Fibroblast of skin of right biceps (primary cell): ENCODE measurements at places on chromosomes 1 and 21.

GRCh38 chr1:87760155-87760554 lies 431.5 kb downstream of the LMO4 start:
- DNase-seq = peak; percentile 86

DNA sequence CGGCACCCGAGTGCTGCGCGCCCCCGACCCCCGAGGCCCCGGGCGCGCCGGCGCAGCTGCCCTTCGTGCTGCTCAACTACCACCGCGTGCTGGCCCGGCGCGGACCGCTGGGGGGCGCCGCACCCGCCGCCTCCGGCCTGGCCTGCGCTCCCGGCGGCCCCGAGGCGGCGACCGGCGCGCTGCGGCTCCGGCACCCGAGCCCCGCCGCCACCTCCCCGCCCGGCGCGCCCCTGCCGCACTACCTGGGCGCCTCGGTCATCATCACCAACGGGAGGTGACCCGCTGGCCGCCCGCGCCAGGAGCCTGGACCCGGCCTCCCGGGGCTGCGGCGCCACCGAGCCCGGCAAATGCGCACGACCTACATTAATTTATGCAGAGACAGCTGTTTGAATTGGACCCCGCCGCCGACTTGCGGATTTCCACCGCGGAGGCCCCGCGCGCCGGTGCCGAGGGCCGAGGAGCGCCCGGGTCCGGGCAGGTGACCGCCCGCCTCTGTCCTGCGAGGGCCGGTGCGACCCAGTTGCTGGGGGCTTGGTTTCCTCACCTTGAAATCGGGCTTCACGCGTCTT lies 49.0 kb downstream of the SIM2 start:
- DNase-seq = peak; percentile 59

DNA sequence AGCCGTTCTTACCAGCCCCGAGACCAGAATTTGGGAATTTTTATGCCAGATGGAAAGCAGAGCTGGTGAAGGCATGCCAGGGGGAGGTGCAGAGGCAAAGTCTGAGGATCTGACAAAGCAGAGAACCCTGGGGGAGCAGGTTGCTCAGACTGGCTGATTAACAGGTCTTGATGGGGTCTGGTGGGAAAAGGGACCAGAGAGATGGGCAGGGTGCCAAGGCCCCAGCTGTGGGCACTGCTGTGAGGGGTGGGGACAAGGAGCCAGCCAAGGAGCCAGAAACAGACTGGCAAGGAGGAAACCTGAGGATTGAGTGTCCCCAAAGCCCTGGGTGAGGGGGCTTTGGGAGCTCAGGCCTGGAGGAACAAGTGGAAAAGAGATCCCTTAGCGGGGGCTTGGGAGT lies 21.4 kb downstream of the RPS6KA1 start:
- no peak for DNase-seq

- no peak for DNase-seq
These were observed 9.8 kb downstream of the ABCA4 start for GRCh38 chr1:94110946-94111740.

GRCh38 chr1:3037281-3038040 lies 16.2 kb downstream of the ACTRT2 start:
- no peak for DNase-seq

DNA sequence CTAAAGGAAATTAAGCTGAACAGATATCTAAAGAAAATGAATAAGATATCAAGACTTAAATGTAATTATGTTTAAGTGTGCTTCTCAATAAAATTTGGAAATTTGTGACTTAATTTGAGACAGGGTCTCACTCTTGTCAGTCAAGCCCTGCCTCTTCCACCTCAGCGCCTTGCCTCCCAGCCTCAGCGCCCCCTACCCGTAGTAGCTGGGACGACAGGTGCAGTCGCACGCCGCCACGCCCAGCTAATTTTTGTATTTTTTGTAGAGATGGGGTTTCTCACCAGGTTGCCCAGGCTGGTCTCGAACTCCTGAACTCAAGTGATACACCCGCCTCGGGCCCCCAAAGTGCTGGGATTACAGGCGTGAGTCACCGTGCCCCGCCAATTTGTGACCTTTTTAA lies 117.0 kb downstream of the CLEC20A start:
- no peak for DNase-seq

DNA sequence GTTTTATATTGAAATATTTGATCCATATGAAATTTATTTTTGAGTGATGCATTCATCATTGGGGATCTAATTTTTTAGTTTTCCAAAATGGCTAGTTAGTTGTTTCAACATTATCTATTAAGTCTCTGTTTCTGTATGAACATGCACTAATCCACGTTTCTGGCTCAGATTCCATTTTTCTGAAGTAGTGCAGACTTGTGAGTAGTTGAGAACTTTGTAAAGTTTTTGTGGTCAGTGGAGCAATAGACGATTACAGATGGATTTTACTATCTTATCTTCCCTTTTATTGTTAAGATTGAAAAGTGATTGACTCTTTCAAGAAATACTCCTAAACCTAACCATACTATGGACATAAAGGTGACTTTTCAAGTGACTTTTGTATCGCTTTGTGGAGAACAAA lies 16.7 kb downstream of the SOAT1 start:
- peak; percentile 63 for DNase-seq

DNA sequence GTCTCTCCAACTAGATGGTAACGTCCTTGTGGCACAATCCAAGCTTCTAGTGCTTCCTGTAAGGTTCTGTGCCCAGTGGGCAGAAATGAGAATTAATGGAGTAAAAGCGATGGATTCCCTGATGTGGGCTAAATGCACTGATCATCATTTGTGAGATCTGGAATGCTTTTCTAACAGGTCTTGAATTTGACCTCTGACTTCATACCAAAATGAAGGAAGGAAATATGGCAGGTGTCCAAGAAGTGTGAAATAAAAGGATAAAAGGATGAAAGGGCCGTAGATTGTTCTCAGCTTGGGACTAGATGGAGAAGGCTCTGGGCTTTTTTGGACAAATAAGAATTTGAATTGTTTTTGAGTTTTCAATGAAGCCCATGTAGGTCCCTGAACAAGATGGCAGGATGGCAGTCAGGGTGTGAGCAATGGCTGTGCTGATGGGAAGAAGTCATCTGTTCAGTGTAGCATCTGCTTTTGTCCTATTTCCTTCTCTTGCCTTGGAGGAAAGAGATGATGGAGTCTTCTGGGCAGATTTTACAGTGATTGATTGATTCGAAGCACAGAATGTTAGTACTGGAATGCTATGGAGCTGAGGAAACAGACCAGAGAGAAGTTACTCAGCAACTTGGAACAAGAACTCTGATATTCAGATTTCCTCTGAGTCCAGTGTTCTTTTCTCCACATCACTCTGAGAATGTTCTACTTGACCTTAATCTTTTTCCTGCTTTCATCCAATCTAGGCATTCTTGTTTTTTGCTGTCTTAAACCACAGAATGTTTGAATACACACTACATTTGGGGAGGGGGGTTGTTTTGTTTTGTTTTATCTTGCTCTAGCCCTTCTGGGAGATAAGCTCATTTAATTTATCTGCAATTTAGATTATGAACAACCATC lies 286.0 kb downstream of the HLX start:
- peak; percentile 56 for DNase-seq

DNA sequence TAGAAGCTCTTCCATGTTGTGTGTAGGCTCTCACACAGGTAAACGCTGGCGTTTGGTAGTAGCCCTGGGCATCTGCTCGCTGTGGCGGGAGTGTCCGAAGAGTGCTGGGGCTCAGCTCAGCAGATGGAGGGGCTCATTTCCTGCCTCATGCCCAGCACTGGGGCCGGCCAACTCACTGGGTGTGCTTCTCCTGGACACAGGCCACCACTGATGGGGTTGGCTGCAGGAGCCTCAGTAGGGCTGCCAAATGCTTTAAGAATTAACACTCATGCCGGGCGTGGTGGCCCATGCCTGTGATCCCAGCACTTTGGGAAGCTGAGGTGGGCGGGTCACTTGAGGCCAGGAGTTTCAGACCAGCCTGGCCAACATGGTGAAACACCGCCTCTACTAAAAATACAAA lies 20.9 kb downstream of the UQCRHL start:
- DNase-seq = peak; percentile 23

- DNase-seq = no peak
These were observed 6.3 kb upstream of the CD247 start for GRCh38 chr1:167524651-167525050.

DNA sequence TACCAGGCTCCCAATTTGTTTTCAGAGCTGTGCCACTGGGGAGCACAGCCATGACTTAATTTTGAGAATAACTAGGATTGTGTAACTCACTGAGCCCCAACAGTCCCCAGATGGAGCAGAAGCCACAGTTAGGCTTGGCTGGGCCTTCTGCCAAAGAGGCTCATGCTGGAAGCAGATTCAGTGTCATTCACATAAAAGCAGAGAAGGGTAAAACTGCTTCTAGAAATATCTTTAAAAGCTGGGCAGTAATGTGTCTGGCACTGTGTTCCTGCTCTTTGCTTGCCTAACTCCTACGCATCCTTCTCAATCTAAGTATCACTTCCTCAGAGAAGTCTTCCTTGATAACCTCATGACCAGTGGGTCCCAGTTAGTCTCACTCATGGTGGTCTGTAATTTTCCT lies 20.3 kb downstream of the STK40 start:
- peak; percentile 69 for DNase-seq

DNA sequence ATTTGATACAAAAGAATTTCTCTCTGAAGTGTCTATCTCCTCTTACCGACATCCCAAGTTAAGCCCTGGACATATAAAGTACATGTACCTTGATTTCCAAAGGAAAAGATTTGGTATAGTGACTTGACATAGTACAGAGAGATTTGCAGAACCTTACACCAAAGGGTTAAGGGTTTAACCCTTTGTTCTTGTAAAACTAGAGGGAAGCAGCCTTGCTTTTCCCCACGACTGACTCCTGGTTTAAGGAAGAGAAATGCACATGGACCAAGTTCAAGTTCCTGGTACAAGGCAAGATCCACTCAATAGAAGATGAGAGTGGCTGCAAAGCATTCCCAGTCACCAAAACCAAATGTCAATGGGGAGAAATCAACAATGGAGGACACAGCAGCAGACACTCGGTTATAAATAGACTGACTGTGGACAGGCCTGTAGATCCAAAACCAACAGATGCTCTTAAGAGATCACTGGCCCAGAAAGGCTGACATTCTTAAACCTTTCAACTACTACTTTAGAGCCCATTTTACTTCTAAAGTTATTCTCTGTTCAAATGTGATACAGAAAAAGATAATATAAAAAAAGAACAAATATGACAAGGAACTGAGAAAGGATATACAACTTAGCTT lies 69.4 kb downstream of the PUM1 start:
- no peak for DNase-seq

- DNase-seq = no peak
These were observed 105.1 kb downstream of the NMNAT2 start for GRCh38 chr1:183313063-183313462.

DNA sequence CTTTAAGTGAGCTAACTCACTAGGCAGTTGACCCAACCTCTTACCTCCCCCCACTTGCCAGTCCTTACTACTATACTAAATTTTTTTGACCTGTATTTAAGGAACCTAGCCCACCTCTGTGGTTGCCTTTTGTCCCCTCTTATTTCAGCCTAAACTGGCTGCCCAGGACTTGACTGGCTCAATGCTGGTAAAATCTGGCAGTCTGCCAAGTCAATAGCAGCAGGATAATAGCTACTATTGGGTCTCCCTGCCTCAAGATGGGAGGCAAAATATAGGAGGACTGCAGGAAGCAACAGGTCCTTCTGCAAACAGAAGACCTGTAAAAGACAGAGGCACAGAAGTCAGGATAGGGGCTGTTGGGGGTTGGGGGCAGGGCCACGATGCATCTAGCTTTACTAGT lies 144.2 kb upstream of the POGK start:
- no peak for DNase-seq

GRCh38 chr1:159581422-159581821 lies 6.2 kb upstream of the APCS start:
- DNase-seq = no peak

GRCh38 chr1:203176273-203177035 lies 828 bp upstream of the MYBPH start:
- DNase-seq = no peak

GRCh38 chr1:3521426-3521825 lies 67.0 kb downstream of the ARHGEF16 start:
- DNase-seq = no peak

GRCh38 chr1:29519788-29520110 lies 283.4 kb downstream of the PTPRU start:
- DNase-seq = no peak

- DNase-seq = no peak
These were observed 85.6 kb downstream of the GREM2 start for GRCh38 chr1:240526312-240526711.

DNA sequence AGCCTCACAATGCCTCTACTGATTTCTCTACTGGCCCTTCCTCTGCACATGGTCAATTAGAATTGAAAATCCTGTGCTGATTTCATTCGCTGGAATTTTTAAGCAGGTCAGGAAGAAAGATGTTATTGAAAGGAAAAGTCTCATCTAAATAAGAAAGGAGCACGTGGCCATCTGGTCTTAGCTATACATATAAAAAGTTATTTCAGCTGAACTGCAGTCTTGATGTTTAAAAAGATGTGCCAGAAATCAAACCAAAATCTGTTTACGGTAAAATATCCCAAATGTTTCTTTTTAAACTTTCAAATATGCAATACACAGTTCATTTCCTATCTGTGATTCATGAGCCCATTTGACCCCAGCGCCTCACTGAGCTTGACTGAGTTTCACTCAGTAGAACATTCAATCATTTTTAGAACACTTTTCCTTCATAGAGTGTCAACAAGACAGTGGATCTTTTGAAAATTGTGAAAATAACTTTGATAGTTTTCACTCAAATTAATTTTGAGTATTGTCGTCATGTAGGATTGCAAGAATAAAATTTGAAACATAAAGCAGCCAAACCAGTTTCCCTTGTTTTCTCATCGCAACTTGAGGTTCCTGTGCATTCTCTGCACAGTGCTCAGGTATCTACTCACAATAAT lies 293.6 kb downstream of the PTPRC start:
- peak; percentile 21 for DNase-seq

- DNase-seq = no peak
These were observed 42.3 kb upstream of the NHLH2 start for GRCh38 chr1:115882913-115883902.

DNA sequence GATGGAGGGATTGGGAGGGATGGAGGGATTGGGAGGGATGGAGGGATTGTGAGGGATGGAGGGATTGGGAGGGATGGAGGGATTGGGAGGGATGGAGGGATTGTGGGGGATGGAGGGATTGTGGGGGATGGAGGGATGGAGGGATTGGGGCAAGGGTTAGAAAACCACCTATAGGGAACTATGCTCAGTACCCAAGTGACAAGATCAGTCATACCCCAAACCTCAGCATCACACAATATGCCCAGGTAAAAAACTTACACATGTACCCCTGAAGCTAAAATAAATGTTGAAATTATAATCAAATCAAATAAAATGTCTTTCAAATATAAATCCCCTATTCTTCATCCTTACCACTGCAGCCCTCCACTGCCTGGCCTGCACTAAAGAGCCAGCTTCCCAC lies 72.8 kb upstream of the HNRNPU start:
- DNase-seq = no peak

- no peak for DNase-seq
These were observed 7.3 kb downstream of the IPO13 start for GRCh38 chr1:43954036-43954435.

GRCh38 chr1:165857046-165857801 lies 29.8 kb downstream of the UCK2 start:
- DNase-seq = peak; percentile 48
